Upper lobe of right lung (tissue), 1 donor: ENCODE measurements at places on chromosomes 13 and 19. TPM values are rescaled to one million over a fixed set of nuclear protein-coding genes. Genes with fewer than 3 reads are reported as not detected.

NCAN gene
- total RNA-seq: not detected

DNA sequence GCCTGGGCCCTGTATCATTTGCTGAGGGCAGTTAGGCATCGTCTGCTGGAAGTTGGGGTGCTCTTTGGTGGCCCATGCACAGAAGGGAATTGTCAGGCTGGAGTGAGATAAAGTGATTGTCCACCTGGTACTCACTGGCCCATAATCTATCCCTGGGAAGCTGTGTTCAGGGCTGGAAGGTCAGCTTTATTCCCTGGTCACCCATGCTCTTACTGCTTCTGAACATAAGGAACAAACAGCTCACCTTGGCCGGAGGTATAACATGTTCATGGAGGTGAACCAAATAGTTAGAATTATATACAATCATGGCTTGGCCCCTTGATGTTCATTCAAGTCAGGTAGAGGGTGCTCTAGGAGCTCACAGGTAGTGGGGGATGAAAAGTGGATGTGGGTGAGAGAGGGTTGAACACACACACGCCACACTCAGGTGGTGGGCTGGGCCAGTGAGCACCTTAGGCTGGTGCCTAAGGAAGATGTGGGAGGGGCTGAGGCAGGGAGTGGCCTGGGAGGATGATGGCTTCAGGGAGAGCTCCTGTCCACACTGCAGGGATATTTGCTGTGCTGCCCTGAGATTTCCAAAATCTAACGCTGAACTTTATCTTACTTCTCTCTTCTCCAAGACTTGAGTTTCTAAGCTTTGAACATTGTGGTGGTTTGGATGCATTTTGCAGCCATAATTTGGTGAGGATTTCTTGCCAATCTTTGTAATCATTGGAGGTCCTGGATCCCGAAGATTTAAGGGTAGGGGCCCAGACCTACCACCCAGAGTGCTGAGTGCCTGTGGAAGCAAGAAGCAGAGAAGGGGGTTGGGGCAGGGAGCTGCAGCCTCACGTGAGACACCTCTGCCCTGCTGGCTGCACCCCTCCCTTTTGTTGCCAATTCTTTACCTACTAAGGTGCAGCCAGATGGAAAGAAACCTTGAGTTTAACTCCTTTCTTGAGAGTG is 420.6 kb downstream of the ZNF536 start:
- no peaks in the 10 kb centered on the region for H3K36me3 ChIP-seq
- H3K27ac ChIP-seq: no peak overlapping the region
- H3K27me3 ChIP-seq: no peaks in the 10 kb centered on the region
- H3K4me3 ChIP-seq: no peak overlapping the region
- no peak for DNase-seq

DNA sequence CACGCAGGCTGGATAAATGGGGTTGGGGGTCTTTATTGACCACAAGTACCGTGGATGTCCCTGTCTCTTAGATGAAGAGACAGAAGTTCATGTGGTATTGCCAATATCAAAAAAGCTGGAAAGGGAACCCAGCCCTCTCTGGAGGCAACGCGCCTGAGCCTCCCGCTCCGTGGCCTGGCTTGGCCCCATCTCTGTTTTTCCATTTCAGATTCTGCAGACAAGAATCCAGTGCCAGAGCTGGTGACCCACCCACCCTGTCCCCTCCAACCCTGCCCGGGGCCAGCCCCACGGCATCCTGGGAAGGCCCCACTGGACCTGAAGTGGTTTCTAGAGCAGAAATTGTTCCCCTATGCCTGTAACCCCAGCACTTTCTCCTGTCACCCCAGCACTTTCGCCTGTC is 57.7 kb downstream of the PTPRS start:
- no peak overlapping the region for H3K4me3 ChIP-seq
- H3K27ac ChIP-seq: peak overlapping the region; percentile 58
- no peaks in the 10 kb centered on the region for H3K27me3 ChIP-seq
- no peaks in the 10 kb centered on the region for H3K36me3 ChIP-seq

- no peak overlapping the region for H3K27ac ChIP-seq
- peak overlapping the region; percentile 67 for H3K4me3 ChIP-seq
- H3K27me3 ChIP-seq: no peaks in the 10 kb centered on the region
- peaks cover 6% of the 10 kb centered on the region for H3K36me3 ChIP-seq
Observed at GRCh38 chr19:55341171-55341588, 1.5 kb downstream of the KMT5C start.

DNA sequence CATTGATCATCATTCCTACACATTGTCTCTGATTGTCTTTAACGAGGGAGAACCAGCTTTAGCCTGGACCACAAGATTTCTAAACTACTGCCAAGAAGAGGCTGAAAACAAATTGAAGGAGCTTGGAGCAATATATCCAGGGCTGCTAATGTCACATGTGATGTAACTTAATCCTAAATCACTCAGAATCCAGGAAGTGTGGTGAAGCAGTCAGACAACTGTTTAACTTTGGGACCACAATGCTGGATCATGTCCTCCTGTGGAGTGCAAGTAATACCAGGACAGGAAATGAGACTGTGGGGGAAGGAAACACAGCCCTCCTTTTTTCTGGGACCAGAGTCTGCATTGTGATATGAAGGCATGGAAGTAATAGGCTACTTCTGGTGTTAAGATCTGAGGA is 430.2 kb downstream of the KCTD12 start:
- H3K27ac ChIP-seq: no peak overlapping the region
- no peak overlapping the region for H3K4me3 ChIP-seq
- no peak for DNase-seq
- no peaks in the 10 kb centered on the region for H3K27me3 ChIP-seq
- H3K4me1 ChIP-seq: no peaks in the 10 kb centered on the region
